Heart right ventricle (tissue), 16 donors: ENCODE measurements at places on chromosomes 3 and 15. TPM values are rescaled to one million over a fixed set of nuclear protein-coding genes. Genes with fewer than 3 reads are reported as not detected.

DNA sequence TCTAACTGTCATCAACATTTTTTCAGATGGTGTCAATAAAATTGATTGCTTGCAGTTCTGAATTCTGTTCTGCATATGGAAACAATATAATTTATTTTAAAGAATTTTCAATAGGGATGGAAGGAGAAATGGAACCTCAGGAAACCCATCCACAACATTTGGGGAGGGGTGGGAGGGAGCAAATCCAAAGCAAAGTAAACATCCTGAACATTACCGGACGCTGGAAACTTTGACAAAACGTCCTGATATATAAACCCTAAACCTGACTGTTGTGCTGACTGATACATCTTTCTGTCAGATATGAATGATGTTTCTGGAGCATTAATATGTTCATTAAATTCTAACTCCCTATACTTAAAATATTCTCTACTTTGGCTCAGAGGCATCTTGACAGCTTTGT, 479.0 kb downstream of the FOXP1 start:
- H3K27ac ChIP-seq = peak overlapping the region; percentile 19
- H3K4me1 ChIP-seq = peaks cover 65% of the 10 kb centered on the region
- H3K4me3 ChIP-seq = no peak overlapping the region
- no peak for DNase-seq

- no peaks in the 10 kb centered on the region for H3K36me3 ChIP-seq
- H3K4me1 ChIP-seq = peaks cover 15% of the 10 kb centered on the region
- peak; percentile 32 for DNase-seq
- no peak overlapping the region for H3K4me3 ChIP-seq
- H3K27ac ChIP-seq = no peak overlapping the region
- H3K27me3 ChIP-seq = peaks cover 22% of the 10 kb centered on the region
Observed at GRCh38 chr15:70474471-70475406, 288.6 kb downstream of the UACA start.

DNA sequence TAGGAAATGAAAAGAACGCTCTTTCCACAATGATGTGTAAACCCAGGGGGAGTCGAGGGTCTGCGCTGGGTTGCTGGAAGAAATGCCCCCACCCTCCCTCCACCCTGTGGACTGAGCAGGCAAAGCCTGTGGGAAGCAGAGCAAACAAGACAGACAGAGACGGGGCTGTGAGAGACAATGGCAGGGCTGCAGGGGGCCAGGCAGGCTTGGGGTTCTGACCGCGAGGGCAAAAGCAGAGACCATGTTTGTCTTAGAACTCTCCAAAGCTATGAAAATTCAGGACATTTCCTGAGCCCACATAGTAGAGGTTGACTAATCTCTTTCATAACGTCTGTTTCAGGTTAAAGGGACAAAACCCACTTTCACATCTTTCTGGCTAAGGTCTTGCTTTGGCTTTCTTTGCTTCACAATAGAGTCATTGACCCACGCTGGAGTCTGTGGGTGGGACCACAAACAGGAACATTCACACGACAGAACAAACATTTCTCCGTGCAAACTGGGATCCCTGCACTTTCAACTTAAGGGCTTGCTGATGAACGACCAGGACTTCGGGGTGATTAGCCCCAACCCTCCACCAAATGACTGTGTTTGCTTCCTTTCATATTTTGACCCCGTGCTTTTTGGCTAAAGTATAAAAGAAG, 156.0 kb upstream of the TPM1 start:
- H3K27ac ChIP-seq = peak overlapping the region; percentile 7
- H3K4me1 ChIP-seq = peaks cover 19% of the 10 kb centered on the region
- DNase-seq = no peak
- H3K4me3 ChIP-seq = no peak overlapping the region
- H3K27me3 ChIP-seq = no peaks in the 10 kb centered on the region
- H3K36me3 ChIP-seq = no peaks in the 10 kb centered on the region

DNA sequence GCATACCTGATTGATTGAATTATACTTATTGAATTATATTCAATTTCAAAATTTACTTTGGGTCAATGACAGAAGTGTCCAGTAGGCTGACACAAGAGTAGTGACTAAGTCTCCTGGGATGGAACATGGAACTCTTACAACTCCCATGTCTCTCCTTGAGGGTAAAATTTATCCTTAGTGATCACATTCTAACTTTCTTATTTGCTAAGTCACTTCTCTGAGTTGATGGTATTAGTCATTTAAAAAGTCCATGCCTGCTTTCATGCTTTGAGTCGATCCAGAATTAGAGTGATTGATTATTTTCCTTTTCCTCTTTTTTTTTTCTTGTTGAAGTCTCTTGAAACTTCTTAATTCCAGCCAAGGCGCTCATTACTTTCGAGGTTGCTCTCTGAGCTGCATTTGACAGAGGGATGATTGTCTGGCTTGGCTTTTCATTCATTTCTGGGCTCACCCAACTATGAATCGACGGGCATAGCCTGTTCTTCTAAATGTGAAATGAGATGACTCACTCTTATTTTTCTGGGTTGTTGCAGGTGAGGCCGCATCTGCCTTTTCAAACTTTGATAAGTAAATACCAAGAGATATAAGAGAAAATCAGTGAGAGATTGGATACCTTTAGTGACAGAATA, 34.9 kb downstream of the LRRC3B start:
- no peak for DNase-seq
- no peaks in the 10 kb centered on the region for H3K4me1 ChIP-seq
- no peaks in the 10 kb centered on the region for H3K27me3 ChIP-seq
- H3K27ac ChIP-seq = no peak overlapping the region
- no peak overlapping the region for H3K4me3 ChIP-seq
- H3K36me3 ChIP-seq = no peaks in the 10 kb centered on the region

Gene ISL2
- polyA plus RNA-seq = not detected
